ENCODE measurements at places on chromosomes 5 and 9.

DNA sequence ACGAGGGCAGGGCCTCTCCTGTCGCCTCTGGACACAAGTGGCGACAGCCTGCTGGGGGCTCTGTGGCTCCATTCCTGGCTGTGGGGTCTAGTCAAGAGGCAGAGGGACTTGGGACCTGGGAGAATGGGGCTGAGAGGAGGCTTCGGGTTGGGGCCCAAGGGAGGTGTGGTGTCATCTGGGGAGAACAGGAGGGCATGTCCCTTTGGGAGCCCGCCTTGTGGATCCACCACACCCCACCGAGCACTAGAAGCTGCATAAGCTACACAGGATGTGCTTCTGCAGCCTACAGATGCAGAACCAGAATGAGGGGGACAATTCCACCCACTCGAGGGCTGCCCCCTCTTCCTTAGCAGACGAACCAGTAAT, 3.9 kb upstream of the MAN1B1 start:
- no peak for DNase-seq

- peak; percentile 37 for DNase-seq
Observed at GRCh38 chr5:74063821-74064220, 437.8 kb downstream of the ARHGEF28 start.

GRCh38 chr5:67591491-67591890, 394.9 kb upstream of the CD180 start:
- DNase-seq: no peak

DNA sequence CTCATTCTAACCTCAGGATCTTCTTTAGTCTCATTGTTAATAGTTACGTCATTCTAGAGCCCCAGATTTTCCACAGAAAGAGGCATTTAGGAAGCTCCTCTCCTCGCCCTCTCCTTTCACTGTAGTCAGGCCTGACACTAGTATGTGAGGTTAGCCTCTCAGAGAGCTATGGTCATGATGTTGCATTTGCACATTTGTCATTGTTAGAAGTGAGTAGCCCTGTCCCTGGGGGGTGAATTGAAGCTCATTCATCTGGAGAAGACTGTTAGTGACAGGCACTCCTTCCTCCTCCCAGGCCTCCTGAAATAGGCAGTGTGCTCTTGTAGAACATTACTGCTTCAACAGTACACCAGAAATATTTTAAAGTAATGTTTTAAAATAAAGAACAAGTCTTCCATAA, 26.6 kb upstream of the LRRTM2 start:
- no peak for DNase-seq

DNA sequence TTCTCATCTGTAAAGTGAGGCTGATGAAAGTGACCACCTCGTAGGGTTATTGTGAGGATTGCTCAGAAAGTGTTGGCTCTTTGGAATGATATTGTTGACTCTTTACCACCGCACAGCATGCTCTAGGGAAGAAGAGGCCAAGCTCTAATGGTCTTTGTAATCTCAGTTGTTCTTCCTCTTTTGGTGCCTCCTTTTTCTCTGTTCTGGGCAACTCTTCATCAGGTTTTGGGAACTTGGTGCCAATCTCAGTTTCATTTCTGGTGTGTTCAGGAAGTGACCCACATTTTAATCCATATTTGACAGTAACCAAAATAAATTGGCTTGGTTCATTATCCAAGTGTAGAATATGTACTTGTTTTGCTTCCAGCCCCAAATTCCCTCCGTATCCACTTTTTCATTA, 25.1 kb downstream of the ARHGAP26 start:
- no peak for DNase-seq

DNA sequence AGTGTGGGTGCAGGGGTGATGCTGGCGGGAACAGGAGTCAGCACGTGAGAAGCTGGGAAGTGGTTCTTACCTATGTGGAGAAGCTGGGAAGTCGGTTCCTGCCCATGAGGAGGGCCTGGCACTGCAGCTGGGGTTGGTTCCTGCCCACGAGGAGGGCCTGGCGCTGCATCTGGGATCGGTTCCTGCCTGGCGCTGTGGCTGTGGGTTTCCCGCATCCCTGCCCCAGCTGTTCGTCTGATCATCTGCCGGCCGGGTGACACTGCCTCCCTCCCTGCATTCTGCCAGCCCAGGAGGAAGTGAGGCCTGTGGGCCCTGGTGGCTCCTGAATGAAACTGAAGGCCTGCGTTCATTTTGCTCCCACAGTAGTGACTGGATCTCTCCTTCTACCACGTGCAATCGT, 5.1 kb downstream of the OBP2A start:
- DNase-seq: no peak
